Dermis microvascular lymphatic vessel endothelial cell (primary cell): ENCODE measurements at places on chromosomes 1 and 21.

DNA sequence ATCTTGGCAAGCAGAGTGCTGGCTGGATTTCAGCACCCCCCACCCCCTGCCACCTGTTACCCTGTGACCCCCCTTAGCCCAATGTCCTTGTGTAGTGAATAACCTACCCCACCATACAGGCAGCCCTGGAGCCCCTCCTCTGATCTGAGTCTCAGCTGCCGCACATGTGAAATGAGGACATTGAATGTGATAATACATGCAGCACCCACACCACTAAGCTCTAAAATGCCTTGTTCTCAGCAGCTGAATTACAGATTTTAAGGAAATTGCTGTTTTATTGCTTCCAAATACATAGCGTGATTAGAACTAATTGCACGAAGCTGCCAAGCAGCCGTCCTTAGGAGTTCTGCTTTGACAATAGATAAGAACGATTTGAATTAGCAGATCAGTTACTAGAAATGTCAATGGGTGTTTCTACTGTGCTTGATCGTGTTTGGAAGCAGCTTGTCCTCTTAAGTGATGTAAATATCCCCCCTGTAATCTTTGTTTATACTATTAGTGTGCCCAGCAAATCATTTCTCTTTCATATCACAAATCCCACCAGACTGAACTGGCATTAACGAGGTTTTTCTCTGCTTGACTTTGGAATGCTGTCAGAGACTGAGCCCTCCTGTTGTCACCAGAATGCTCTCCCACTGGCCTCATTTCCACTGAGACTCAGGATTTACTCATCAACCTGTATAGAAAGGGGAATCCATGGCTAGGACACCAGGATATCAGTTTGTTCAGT is 4.9 kb downstream of the SLAMF8 start:
- no peak for DNase-seq

DNA sequence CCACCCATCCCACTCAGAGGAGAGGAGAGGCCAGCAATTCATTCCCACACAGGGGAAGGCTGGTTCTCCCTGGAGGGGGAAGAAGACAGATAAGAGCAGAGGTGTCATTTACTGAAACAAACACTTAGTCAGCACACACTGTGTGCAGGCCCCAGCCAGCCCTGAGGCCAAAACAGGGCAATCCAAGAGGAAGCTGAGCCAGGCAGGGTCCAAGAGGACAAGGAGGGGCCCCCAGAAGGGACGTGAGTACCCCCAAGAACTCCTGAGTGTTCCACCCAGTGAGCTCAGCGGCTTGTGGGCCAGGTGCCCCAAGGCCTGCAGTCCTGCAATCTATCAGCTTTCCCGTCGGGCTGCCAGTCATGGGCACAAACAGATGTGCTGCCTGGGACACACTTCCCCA is 15.8 kb downstream of the ADGRB2 start:
- no peak for DNase-seq

- DNase-seq, result no peak
These were observed 49.3 kb downstream of the DOP1B start for GRCh38 chr21:36205962-36206361.

DNA sequence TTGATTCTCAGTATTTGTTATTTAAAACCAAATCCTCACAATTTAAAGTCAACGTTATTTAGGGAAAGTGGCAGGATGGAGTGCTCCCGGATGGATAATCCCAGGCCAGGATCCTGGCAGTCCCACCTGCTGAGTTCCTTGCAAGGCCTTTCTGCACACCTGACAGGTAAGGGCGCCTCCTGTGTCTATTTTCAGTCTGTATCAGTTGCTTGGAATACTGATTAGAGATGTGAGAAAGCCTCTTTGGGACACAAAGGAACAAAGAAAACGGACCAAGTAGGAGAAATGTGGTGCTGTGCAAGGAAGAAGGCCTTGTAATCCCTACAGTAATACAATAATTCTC is 12.2 kb downstream of the STYXL2 start:
- DNase-seq, result no peak

- DNase-seq, result no peak
These were observed 1.2 kb upstream of the FAAP20 start for GRCh38 chr1:2195785-2196184.

- no peak for DNase-seq
These were observed 19.4 kb downstream of the RSPH1 start for GRCh38 chr21:42476388-42477331.
